ENCODE measurements at places on chromosomes 16 and 17.
A peak's percentile ranks its signal among the peaks of the same experiment; 100 is the strongest.

DNA sequence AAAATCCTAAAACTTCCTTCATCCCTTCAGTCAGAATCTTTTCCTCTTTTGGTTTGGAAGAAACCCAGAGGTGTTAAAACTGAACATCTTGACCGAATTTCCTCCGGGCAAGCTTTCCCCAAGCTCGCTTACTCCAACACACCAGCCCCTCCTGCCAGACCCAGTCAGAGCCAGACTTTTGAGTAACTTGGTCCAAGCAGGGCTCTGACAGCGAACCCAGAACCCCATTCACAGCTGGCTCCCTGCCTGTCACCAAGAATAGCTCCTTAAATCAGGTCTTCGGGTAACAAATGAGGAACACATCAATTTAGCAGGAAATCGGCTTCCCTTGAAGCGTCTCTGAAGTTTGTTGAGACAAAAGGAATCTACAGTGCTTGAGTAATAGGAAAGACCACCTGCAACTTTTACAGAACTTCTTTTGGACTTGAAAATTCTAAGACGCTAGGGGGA is 27.3 kb downstream of the GAS7 start:
- no peak for DNase-seq

- no peak for DNase-seq
Observed at GRCh38 chr17:76404256-76404655, 19.8 kb downstream of the SPHK1 start.

DNA sequence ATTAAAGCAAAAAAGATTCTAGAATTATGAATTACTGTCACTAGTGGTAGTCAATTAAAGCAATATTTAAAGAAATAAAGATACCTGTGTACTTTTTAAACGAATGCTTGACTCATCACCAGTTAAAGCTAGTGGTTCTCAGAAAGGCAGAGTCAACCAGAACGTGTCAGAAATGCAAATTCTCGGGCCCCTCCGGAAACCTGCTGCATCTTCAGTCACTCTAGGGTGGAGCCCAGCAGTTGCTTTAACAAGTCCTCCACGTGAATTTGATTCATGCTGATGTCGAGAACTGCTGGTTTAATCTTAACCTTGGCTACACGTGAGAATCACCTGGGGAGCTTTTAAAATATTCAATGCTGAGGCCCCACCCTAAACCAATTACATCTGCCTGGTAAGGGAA is 169.8 kb upstream of the SDK2 start:
- no peak for DNase-seq

- DNase-seq: no peak
Observed at GRCh38 chr17:78179372-78179771, 7.5 kb downstream of the TK1 start.

GRCh38 chr17:17613708-17614114 is 22.2 kb upstream of the PEMT start:
- peak; percentile 58 for DNase-seq

DNA sequence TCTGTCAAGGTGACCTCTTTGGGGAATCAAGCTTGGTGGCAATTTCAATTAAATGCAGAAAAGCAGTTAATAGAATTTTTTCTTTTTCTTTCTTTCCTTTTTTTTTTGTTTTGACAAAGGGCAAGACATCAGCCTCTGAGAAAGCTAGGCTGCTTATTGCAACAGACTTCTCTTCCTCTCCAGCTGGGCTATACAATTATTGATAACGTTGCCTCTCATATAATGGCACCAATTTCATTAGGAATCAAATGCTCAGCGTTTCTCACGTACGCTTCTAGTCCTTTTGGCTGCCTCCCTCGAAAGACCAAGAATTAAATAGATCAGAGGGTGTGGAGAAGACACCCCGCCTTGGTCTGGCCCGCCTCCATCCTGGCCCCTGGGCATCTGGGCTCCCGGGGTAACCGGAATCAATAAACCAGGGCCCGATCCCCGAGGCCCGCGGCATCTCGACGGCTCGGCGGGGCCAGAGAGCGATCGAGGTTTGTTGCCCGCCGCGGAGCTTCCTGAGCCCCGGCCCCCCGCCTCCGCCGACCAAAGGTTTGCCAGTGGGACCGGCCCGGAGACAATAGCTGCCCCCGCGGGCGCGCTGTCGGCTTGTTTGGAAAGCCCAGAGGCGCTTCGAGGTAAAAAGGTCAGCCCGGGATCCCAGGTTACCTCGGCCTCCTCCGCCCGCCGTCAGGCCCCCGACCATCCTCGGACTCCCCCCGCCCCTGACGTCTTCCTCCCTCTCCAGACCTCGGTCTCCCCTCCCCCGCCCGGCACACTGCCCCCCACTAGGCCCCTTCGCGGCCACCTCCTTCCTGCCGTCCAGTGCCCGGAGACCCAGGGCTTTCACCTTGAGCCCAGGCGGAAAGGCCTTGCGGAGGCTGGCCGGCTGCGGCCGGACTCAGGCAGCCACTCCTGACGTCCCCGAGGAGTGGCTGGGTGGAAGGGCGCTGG is 3.9 kb downstream of the HOXB1 start:
- DNase-seq: no peak

- DNase-seq: no peak
Observed at GRCh38 chr16:2324296-2324859, 16.1 kb downstream of the ABCA3 start.

DNA sequence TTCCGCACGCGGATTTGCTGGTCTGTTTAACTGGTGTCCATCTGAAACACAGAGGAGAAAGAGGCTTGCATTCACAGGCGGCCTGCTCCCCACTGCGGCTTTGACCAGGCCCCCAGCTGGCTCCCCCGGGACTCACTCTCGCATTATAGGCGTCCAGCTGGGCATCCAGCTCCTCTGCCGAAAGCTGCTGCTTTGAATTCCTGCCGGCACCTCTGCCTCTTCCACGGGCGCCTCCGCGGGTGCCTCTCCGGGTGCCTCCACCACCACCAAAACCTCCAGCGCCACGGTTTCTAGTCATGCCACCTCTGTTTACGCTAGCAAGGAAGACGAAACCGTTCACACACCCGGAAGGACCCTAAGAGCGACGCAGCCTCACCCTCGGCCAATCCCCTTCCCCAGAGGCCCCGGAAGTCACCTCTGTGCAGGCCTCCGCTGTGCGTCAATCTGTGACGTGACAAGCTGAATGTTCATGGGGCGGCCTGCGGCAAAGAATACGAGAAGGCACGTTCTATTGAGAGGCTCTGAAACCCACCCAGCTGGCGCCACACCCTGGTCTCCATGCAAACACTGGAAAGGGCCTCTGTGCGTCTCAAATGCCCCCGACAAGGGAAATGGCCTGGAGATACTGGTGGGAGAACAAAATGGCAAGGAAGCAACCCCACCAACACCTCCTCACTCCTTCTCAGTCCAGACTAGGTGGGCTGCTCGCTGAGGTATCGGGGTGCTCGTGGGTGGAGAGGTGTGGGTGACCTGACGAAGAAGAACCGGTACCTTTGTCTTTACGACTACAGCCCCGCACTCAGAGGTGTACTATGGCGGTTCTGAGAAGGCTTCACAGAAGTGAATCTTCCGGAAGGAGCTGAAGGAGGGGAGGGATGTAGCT is 3.0 kb downstream of the ALYREF start:
- DNase-seq: no peak

- DNase-seq: no peak
Observed at GRCh38 chr16:64731891-64732290, 390.0 kb downstream of the CDH11 start.

GRCh38 chr16:10744370-10745030 is 858 bp downstream of the NUBP1 start:
- no peak for DNase-seq

DNA sequence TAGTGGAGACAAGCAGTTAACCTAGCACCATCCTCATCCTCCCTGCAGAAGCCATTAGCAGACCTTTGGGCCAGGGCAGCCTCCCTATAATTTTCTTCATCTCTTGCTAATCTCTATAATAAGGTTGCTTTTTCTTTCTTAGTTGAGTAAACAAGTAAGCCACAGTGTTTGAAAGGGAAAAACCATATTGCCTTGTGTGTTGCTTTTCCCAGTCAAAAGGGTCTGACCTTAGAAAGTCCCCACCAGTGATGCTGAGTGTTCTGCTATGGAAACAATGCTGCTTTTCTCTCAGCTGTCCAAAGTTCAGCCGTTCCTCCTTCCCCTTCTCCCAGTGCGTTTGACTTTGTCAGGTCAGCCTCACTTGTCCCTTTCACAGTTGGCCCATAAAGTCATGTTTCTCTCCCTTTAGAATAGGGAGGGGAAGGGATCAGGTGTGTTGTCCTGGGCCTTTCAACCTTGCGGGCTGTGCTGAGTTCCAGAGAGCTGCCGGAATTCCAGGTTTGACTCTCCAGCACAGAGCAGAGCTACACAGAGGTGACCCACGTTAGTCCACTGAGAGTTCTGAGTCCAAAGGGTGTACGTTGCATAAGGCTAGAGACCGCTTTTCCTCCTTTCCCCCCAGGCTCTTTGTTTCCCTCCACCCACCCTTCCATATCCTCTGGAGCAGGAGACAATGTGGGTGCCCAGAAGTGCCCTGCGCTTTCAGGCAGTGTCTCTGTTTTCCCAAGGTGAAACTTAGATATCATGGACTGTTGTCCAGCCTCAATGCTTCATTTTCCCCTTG is 15.9 kb upstream of the CLEC18C start:
- DNase-seq: no peak

DNA sequence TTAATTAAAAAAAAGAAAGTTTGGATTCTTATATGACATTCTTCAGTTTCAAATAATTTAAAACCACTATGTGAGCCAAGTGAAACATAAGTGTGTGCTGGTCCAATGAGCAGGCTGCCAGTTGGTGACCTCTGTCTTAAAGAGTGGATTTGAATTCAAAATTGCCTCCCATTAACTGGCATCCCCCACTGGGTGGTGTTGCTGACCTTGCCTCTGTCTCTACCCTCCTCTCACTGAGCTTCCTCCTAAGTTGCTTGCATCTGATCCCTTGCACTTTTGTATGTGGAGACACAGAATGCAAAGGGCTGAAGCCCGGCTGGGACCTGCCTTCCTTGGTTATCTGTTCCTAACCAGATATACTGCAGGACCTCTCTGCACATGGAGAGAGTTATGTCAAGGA is 160.6 kb downstream of the CYLD start:
- DNase-seq: no peak

DNA sequence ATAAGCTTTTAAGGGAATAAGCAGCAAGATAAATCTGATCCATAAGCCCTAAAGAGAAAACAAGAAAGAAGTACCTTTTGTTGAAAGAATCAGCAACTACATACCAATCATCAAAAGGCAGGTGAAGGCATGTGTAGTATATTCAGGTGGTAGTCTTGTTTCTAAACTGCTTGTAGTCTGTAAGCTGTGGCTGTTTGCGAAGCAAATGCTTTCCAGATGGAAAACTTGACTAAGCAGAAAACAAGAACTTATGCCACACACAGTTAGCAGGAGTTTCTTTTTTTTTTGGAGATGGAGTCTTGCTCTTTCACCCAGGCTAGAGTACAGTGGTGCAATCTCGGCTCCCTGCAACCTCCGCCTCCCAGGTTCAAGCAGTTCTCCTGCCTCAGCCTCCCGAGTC is 5.7 kb downstream of the CBX1 start:
- DNase-seq: no peak

- no peak for DNase-seq
Observed at GRCh38 chr16:69747115-69747514, 7.6 kb downstream of the NOB1 start.

- DNase-seq: no peak
Observed at GRCh38 chr17:39863244-39863917, 731 bp downstream of the IKZF3 start.

DNA sequence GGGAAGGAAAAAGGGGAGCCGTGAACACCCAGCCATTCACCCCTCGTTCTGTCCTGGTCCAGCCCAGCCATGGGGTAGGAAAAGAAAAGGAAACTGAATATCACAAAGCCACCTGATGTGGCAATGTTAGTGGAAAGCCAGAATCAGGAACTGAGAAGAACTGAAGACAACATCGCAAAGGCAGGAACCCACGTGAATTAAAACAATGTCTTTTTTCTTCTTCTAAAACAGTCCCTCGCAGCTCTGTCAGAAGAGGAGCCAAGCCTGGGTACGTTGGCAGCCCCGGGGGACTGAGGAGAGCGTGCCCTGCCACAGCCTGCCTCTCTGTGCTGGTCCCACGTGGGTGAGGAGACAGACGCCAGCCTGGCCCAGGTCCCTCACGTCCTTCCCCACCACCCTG is 55.0 kb downstream of the ZNF423 start:
- no peak for DNase-seq

- no peak for DNase-seq
Observed at GRCh38 chr17:48715496-48716399, 6.6 kb downstream of the PRAC1 start.

DNA sequence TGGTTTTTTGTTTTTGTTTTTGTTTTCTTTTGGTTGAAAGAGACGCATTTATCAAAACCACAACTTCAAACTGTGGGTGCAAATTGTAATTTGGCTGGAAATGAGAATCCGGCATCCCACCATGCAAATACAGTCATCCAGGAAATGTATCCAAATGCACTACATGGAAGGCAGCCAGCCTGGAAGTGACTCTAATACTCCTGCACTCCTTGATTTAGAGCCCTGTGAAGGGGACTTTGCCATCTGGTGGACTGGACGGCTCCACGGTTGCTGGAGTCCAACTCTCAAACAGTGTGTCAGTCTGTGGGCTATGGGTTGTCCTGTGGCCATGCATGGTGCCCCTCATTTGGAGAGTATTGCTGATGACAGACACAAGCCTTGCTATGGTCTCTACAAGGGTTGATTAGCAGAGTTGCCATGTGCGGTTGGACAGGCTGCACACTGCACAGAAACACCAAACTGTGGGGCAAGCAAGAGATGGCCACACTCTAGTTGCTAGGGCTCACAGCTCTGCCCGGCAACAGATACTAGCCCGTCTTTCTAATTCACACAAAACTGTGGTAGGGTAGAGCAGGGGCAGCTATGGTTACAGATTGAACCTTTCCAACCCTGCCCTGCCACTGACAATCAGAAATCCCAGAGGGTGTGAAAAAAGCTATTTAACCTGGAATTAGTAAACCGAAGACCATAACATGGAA is 62.4 kb downstream of the VAT1L start:
- no peak for DNase-seq

GRCh38 chr17:40309031-40309948 is at the start of gene RARA:
Gene RARA, plus strand, starts transcription at chr17:40309180. Its CDS starts 22,039 bp downstream, at chr17:40331219.
- DNase-seq: no peak

- no peak for DNase-seq
Observed at GRCh38 chr16:58212824-58213655, 15.1 kb upstream of the CSNK2A2 start.

DNA sequence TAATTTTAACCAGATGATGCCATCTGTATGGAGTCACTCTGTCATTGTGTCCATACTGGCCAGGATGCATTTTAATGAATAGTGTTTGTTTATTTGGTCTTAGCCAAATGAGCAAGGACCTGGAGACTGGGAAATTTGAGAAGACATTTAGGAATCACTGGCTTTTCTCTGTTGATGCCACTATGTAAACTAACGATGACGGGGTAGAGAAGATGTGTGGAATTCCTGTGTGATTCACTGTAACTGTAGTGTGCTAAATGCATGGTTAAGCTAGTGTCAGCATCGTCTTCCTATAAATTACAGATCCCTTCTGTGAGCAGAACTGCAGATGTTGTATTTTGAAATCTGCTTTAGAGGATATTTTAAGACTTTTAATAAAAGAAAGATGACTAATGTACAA is 66.6 kb downstream of the NOS2 start:
- peak; percentile 9 for DNase-seq

GRCh38 chr17:63557416-63557815 is 7.1 kb downstream of the DCAF7 start:
- DNase-seq: no peak

- no peak for DNase-seq
Observed at GRCh38 chr16:85829751-85830445, 30.4 kb downstream of the COX4I1 start.

All from kidney glomerular epithelial cell (primary cell).